ENCODE measurements at places on chromosomes 12 and 14.

GRCh38 chr12:62328296-62328921 is 68.2 kb downstream of the USP15 start:
- no peak for DNase-seq

DNA sequence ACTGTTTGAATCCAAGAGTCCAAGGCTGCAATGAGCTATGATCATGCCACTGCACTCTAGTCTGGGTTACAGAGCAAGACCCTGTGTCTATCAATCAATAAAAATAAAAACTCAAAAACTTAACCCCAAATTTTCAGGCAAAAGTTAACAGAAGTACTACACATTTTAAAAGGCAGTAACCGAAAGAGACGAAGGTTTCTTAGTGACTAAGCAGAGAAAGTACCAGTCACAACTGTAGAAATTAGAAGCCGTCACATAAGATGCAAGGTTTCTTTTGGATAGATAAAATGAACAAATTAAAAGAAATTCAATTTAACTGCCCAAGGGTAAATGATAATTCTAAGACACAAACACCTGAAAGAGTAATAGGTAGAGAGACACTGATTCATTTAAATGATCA is 103.5 kb downstream of the MED13L start:
- DNase-seq: no peak

- peak; percentile 42 for DNase-seq
Observed at GRCh38 chr12:62603061-62603810, 136.6 kb downstream of the MON2 start.

DNA sequence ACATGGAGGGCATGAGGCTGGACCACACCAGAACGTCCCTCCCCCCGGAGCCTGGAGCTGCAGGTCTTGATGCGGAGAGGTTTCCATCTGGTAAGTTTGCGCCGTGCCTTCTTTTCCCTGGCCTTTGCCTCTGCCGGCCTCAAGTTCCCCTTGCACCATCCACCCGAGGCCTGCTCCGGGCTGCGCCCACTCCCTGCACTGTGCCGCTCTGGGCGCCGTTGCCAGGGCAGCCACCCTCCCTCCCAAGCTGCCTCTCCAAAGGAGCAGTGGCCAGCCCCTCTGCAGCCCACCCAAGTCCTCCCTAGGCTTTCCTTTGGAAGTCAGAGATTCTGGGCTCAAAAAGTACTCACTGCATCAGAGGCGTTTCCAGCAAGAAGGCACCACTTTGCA is 46.2 kb upstream of the MEG3 start:
- DNase-seq: no peak

GRCh38 chr12:77232045-77232444 is 166.7 kb upstream of the E2F7 start:
- DNase-seq: no peak

DNA sequence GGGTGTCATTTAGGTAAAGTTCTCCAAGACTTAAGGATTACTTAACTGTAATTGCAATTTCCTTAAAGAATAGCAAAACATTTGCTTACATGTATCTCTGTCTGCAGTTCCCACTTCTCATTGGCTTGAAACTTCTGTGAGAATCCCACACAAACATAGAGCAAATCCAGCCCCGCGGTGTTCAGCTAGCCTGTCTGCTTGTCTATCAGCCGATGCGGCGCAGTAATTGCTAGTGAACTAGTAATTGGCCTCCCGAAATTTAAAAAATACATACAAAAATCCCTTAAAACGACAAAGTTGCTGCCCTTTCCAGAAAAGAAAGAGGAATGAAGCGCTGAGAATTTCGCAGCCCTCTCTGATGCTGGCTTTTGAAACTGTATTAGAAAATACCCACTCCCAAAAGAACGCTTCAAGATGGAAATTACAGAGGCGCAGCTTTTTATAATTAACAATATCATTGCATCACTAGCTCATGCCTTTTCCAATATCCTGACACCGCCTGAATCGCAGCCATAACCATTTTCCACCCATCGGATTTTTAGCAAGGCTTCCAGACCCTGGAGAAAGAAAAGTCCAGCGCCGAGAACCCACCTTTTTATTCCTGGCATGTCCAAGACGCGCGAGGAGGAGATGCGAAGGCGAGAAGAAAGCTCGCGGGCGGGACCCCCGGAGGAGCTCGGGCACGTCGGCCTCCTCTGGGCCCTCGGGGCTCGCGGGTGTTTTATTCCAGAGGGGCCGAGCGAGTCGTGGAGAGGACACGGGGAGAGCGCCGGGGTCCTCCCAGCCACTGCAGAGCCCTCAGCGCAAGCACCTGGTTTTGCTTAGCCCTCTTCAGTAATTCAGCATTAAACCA is 646 bp downstream of the FBLN5 start:
- DNase-seq: no peak

GRCh38 chr12:57319678-57320469 is 68.9 kb upstream of the STAC3 start:
- DNase-seq: no peak

DNA sequence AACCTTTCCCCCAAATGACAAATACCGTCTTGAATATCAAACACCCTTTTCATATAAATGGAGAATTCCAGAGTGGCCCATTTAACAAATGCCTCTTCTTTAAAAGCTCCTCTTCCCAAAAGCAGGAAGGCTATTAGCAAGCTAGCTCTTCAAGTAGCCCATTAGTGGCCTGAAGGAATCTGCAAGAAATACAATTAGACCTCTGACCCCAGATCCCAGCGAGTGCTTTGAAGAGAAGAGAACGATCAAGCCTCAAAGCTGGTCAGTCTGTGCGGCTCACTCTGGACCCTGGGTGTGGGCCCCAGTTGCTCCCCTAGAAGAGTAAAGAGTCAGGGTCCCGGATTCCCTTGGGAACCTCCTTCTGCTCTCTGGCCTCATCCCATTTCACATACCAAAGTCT is 325.6 kb downstream of the NUAK1 start:
- no peak for DNase-seq

DNA sequence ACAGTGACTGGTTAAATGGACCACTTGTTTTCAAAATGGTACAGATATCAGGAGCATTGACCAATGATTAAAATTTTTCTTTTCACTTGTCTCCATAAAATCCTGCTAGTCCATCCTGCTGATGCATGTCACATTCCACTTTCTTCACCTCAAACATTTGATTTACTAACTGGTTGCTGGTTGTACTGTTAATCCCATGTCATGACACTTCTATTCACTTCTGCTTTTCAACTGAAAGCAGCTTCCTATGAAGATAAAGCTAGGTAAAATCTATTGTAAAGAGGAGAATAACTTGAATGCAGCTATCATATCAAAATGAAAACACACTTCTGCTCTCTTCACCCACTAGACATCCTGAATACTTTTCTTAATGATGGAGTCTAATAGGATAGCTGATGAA is 149.6 kb upstream of the OTX2 start:
- DNase-seq: no peak

DNA sequence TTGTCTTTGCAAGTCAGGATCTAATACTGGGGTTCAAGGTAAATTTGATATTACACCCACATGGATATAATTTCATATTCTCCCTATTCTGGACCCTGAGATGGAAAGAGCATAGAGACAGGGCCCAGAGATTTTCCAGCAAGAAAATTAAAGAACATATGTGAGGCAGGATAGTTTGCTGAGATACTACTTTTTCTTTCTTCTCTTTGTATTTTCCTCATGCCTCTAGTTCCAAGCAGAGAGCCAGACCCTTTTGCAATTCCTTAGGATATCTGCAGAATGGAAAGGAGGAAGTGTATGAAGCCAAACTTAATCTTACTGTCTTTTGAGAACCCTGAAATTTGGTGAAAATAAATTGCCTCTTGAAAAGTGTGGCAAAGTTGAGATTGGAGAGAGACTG is 34.0 kb upstream of the RNASE3 start:
- DNase-seq: no peak

DNA sequence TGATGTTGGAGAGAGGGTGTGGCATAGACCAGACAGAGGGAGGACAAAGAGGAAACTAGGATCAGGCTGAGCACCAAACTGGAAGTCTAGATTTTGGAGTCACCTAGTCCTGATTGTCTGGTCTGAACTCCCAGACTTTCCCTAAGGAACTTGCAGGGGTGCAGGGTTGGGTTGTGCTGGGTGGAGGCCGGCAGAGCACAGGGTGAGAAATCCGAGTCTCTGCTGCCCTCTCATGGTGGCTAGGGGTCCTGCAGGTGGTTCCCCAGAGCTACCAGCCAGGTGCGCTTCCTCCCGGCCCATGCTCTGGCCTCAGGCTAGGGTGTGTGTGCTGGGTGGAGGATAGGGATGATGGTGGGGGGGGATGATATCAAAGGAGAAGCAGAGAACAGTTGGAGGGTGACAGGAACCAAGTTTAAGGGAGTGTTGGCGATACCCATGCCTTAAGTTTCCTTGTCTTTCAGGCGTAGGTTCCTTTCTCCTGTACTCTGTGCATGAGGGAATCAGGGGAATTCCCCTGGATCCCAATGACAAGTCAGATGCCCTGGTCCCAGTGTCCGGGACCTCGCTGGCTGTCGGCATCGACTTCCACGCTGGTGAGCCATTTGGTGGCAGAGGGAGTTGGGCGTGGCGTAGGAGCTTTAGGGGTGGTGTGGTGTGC is 33.5 kb upstream of the NXPH4 start:
- no peak for DNase-seq

DNA sequence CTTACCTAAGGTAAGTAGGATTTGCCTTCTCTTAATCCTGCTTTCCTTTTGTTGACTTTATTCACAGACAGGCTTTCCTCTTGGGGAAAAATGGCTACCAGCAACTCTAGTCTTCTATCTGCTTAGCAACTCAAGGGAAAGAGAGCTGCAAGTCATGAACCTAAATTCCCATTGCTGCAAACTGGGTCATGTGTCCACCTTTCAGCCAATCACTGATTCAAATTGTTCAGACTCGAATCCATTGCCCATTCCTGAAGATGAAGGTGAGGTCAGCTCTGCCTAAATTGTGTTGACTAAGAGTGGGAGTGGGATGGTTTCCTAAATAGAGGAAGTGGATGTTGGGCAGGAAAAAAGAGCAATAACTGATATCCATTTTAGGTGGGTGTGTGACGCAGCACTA is 7.7 kb downstream of the FBXW8 start:
- DNase-seq: no peak

GRCh38 chr12:68495336-68496070 is 115.2 kb upstream of the RAP1B start:
- DNase-seq: peak; percentile 58

DNA sequence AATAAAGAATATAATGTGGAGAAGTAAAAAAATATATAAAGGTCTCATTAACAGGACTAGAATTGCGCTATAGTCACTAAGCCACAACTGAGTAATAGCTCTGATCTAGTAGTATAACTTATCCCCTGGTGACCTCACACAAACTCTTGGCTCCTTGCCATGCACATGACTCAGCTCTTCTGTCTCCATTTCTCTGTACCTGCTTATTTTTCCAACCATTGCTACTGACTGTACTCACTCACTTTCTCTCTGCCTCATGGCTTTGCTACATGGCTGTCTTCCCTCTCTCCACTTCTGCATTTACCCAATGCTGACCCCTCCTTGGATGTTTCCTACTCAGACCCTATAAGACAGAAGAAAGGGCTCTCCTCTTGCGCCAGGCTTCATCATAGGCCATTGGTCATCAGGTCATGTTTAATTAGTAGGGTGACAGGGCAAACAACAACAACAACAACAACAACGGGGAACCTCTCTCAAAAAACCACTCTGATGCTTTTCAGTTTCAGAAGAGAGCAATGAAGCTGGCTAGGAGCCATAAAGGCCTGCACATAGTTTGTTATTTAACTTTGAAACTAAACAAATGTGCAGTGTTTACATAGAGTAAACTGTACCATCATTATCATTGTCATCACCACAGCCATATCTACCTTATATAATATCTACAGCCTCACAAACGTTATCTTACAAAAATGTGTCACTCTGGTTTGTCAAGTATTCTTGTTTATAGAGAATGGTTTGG is 25.6 kb upstream of the KRAS start:
- DNase-seq: peak; percentile 87

GRCh38 chr14:20873370-20874177 is 17.6 kb upstream of the RNASE3 start:
- DNase-seq: no peak

GRCh38 chr12:112341046-112341825 is 41.0 kb downstream of the HECTD4 start:
- no peak for DNase-seq

GRCh38 chr14:31025367-31026076 is at the start of gene AP4S1:
Gene AP4S1, plus strand, starts transcription at chr14:31025649. Its CDS starts 40,548 bp downstream, at chr14:31066197.
- DNase-seq: no peak

DNA sequence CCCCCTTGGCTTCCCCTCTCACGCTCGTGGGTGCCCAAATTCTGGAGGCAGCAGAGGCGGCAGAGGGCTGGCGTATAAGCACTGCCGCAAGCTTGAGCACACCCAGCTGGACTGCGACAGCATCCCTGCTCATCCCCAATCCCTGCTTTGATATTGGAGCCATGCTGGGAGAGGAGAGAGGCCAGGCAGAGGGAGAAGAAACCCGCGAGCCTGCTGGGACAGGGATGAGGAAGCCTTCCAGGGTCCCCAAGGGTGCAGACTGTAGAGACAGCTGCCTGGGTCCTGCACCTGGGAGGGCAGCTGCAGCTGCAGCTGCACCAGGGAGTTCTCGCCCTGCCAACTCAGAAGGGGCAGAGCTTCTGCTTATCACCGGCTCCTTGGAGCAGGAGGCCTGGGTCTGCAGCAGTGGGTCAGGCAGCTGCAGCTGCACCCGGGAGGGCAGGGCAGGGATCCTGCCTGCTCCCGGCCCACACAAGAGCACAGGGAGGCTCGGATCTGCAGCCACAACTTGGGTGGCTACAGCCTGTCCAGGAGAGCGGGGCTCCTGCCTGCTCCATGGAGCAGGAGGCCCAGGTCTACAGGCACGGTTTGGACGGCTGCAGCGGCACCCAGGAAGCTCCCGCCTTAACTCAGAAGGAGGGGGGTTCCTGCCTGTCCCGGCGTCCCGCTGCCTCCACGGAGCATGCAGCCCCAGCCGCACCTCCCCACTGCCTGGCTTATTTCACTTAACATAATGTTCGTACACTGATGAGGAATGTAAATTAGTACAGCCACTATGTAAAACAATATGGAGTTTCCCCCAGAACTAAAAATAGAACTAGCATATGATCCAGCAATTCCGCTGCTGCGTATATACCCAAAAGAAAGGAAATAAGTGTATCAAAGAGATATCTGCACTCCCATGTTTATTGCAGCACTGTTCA is 60.4 kb upstream of the SGPP1 start:
- no peak for DNase-seq

- DNase-seq: no peak
Observed at GRCh38 chr12:5294274-5295070, 137.4 kb upstream of the NTF3 start.

DNA sequence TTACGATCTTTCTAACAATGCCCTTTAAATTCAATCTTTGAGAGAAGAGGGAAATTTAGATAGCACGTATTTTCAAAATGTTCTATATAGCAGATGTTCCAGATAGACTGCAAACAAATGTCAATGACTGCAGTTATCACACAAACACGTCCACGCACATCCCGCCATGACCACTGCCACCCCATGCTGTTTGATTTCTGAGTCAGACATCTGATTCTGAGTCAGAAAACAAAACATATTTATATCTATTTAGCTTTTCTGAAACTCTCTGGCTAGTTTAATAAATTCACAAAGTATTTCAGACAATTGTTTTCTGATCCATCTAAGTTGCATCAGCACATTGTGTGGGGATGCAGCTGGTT is 105.9 kb upstream of the BCAT1 start:
- DNase-seq: peak; percentile 47
